Activated T-helper 1 cell treated with anti-CD3 and anti-CD28 coated beads, Interleukin-2, amount 50 U/mL, for 16 hours (primary cell): ENCODE measurements at places on chromosomes 11 and 22.

DNA sequence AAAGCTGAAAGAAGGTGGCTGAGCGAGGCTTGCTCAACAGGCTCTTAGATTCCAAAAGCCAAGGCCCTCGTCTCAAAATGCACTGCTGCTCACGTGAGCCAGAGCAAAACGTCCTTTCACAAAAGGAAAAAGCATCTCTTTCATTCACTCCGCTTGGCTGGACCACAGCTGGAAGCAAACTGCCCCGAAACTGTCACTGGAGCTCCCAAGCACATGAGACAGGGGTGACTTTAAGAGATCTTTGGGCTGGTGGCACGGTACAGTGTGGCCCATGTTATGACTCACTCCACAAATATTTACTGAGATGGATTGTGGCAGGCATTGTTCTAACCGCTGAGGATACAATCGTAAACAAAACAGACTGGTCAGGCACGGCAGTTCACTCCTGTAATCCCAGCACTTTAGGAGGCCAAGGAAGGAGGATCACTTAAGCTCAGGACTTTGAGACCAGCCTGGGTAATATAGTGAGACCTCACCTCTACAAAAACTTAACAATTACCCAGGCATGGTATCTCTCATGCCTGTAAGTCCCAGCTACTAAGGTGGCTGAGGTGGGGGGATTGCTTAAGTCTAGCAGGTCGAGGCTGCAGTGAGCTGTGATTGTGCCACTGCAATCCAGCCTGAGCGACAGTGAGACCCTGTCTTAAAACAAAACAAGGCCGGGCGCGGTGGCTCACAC, 3.6 kb downstream of the PLA2G6 start:
- DNase-seq = no peak

DNA sequence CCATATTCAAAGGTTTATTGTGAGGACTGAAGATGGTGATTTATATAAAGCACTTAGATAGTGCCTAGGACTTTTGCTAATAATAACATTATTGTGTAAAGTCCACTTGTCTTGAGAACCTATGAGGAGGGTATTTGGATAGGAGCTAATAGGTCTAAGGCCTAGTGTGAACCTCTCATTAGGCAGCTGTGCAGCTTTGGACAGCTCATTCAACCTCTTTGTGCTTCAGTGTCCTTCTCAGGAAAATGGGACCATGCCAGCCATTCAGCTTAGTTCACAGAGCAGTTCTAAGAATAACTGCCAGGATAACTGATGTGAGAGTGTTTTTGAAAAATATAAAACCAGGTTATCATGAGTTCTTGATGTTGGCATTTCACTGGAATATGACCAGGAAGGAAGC, 56.2 kb downstream of the NAV2 start:
- DNase-seq = no peak

- DNase-seq = no peak
These were observed 7.1 kb upstream of the MUC6 start for GRCh38 chr11:1043563-1044096.

GRCh38 chr11:22512457-22512856, 113.2 kb downstream of the FANCF start:
- no peak for DNase-seq

- no peak for DNase-seq
These were observed 38.9 kb downstream of the OR10A6 start for GRCh38 chr11:7892059-7892699.

DNA sequence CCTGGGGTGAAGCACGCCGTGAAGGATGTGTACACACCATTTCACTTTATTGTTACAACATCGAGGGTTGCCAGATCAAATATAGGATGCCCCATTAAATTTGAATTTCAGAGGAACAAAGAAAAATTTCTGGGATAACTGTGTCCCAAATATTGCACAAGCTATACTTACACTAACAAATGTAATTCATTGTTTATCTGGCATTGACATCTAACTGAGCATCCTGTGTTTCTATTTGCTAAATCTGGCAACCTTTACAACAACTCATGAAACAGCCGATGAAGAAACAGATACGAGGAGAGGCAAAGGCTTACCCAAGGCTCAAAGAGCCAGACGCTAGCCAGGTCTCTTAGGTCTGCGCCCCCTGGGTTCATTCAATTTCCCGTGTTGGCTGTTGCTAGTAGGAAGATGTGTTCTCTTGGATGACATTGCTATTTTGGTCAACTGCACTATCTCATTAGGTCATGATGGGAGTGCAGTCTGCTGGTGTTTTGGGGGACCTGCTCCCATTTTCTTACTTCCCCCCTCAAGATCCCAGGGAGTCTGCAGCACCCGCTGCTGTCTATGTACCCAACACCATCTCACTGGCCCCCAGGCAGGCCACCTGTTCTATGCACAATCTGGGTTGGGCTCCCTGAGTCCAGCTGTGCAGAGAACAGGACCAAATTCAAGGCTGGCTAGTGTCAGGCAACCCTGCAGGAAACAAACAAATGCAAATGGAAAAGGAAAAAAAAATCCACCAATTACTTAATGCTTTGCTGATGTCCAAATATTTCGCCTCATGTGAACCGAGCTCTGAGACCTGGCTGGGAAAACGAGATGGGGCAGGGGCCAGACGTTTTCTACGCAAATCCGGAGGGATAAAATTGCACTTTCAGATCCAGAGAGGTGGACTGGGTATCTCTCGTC, 560.9 kb downstream of the MIAT start:
- no peak for DNase-seq

GRCh38 chr11:78560826-78561484, 13.7 kb downstream of the NARS2 start:
- no peak for DNase-seq

DNA sequence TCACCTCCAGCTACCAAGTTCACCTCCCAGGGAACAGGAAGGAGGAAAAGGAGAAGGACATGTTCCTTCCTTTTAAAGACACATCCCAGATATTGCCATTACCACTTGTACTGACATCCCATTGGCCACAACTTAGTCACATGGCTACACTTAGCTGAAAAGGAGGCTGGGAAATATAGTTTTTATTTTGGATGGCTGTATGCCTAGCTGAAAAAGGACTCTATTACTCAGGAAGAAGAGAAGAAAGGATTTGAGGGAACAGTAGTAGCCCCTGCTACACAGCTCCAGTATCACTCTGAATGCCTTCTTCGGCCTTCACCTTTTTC, 2.1 kb upstream of the APOA5 start:
- DNase-seq = no peak

DNA sequence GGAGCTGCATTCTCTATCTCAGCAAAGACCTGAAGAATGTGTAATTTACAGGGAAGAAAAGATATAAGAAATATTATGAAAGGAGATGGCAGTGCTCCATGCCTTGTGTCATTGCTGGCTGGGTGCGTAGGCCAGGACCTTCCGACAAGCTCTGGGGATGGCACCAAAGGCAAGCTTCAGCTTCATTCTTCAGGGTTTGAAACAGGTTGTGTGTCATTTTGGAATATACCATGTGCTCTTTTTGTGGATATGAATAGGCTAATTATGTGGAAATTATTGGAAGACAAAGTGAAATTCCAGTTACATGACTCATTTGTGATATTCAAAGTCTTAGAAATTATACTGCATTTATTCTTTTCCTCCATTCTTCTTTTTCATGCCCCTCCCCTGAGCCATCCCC, 5.7 kb upstream of the KIRREL3 start:
- DNase-seq = no peak

- DNase-seq = no peak
These were observed 6.9 kb downstream of the SULT4A1 start for GRCh38 chr22:43855431-43855830.

DNA sequence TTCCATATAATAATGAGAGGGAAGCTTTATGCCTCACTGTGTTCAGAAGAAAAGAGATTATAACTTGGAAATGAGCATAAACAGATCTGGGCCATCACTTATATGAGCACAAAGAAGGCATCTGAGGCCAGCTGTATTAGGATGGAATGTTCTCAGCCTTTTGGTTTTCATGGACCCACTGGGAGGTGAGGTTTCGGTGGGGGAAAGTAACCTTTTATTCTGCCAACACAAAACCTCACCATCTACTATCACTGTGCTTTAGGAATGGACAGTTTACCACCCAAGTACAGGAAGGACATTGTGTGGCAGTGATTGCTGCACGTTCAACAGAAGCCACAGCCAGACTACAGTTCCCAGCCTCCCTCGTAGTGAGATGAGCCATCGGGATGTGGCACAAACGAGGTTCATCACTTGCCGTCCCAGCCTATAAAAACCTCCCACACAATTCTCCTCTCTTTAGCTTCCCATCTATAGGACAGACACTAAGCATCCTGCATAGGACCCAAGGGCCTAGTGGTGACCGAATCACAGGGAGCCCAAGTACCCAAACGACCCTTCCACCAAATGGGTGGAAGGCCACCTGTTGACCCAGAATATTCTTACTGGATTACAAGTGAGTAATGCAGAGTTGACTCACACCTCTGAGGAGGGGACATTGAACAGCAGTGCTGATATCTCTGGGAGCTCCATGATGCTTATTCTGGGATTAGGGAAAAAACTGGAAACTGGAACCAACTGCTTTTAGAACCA, 121.5 kb upstream of the RAG2 start:
- DNase-seq = no peak

DNA sequence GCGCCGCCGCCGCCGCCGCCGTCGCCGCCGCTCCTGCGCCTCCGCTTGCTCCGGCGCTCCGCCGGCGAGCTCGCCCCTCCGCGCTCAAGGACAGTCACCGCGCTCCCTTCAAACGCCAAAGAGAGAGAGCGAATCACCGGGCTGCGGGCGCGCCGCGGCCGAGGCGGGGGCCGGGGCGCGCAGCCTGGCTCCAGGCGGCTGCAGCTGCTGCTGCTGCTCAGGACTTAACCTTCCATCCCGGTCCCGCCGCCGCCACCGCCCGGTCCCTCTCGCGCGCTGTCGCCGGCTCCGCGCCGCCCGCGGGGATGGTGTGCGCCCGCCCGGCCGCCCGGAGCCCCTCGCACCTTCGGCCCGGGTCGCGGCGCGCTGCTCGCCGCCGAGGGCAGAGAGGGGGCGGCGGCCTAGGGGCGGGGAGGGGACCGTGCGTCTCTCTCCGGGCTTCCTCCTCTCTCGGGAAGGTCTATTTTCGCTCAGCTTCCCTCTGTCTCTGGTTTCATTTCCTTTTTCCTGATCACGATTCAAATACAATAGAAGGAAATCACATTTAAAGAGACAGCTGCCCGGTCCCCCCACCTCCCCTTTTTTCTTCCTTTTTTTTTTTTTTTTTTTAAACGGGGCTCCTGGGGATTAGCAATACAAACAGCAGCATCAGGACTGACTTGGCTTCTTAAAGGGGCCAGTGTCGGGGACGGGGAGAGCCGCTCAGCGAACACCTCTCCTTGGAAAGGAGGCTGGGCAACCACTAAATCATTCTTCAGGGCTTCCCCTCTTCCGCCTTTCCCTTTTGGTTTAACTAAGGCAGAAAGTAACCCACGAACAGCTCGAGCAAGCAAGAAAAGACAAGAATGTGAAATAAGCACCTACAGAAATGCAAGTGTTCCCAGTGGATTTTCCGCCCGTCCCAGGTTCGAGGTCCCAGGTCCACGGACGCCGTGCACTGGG, 22.1 kb downstream of the LMO2 start:
- DNase-seq = no peak

DNA sequence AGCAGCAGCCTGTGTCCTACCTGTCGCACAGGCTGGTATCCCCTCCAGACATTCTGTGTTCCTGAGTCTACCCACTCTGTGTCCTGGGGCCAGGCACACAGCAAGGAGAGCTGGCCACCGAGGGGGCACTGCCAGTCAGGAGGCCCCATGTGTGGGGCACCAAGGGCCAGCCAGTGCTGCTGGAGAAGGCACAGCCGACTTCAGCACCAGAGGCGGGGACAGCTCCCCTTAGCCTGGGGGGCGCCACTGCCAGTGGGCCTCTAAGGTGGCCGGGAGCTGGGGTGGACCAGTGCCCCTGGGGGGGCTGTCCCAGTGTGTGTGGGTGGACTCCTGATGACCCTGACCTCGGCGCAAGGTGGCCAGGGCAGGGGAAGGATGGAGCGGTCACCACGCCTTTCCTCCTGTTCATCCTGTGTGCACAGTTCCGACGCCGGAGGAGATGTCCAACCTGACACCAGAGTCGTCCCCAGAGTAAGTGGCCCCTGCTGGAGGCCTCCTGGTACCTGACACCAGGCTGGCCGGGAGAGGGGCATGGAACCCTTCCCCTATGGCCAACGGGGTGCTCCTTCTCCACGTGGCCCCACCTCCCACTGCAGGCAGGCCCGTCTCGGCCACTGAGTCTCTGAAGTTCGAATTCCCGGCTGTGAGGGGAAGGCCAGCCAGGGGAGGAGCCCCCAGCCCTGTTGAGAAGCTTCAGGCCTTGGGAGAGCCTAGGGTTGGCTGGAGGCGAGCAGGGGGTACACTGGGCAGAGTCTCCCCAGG, 35.4 kb downstream of the MOB2 start:
- no peak for DNase-seq

DNA sequence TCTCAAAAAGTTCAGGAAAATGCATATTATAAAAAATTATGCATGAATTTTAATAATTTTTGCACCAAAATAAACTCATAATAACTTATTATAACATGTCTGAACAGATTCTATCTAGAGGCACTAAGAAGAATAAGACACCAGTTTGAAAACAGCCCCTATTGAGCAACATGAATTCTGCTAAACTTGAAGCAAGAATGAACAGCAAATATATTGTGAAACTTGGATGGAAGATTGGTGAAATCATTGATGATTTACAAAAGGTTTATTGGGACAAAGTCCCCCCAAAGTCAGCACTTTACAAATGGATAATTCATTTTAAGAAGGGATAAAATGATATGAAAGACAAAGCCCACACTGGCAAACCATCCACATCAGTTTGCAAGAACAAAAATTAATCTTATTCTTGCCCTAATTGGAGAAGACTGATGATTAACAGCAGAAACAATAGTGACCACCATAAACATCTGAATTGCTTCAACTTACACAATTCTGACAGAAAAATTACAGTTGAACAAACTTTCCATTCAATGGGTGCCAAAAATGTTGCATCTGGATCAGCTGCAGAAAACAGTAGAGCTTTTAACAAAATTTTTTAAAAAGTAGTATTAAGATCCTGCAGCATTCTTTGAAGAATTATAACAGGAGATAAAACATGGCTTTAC, 257.5 kb upstream of the FAT3 start:
- no peak for DNase-seq

- no peak for DNase-seq
These were observed 228.1 kb downstream of the BUD13 start for GRCh38 chr11:116544721-116545120.

GRCh38 chr22:27348634-27349033, 452.9 kb downstream of the MN1 start:
- DNase-seq = no peak

- DNase-seq = no peak
These were observed 5.2 kb downstream of the TMEM138 start for GRCh38 chr11:61367406-61367805.

GRCh38 chr22:23499845-23500500, 80.1 kb downstream of the IGLL1 start:
- DNase-seq = no peak

DNA sequence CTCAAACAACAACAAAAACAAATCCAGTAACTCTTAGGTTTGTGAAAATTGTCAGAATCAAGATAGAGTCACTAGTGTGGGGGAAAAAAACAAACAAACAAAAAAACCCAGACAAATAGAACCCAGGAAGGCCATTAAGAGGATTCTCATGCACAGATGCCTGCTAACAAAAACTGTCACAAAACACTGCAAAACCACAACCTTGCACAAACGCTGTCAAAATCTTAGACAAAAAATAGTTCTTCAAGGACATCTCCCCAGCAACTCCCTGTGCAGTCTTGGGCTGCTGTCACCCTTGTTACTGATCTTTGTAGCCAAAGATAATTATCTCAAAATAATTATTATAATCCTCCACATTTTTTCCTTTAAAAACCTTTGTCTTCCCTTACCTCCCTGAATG, 4.6 kb upstream of the ZBED5 start:
- no peak for DNase-seq

GRCh38 chr11:45543808-45544422, 121.5 kb downstream of the CHST1 start:
- DNase-seq = no peak

GRCh38 chr11:47711225-47711624, 3.9 kb downstream of the AGBL2 start:
- no peak for DNase-seq
